Foreskin keratinocyte (primary cell): ENCODE measurements at places on chromosomes 12 and 14. TPM values are rescaled to one million over a fixed set of nuclear protein-coding genes. Genes with fewer than 3 reads are reported as not detected.

GRCh38 chr12:47120736-47121135 is 41.0 kb upstream of the AMIGO2 start:
- no peak for DNase-seq

DNA sequence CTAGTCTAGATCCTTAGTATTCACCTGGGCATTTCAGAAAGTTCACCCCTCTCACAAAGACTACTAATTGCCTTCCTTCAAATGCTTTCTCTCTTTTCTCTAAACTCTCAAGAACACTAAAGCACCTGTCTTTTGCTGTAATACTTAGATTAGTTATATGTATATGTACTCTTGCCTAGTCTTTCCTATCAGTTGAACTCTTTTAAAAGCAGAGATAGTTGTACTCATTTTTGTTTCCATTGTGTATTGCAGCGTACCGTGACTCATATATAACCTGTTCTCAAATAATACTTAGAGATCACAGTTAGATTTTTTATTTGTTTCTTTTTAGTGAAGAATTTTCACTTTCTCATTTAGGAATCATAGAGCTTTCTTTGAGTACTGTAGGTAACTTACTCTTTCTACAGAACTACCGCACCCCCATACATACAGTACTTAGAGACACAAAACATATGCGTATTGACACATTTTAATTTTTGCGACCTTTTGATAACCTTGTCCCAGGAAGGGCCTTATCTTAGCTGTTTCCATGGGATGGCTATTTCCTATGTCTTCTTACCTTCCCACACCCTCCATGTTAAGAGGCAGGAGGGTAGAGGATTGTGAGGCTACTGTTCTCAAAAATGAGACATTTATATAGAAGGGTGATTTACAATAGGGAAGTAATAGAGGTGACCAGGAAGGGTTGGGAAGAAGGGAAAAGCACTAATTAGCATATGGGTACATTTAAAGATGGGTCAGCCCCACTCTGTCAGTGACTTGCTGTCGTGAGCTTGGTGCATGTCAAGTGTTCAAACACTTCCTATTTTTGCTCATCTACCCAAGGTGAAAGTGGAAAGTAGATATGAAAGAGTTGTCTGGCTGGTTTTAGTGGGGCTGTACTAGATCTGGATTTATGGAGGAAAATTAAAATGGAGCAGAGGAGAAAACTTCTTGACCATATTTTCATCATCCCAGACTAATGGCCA is 74.3 kb downstream of the PLEKHA5 start:
- DNase-seq, result no peak

The CFAP251 gene
- polyA plus RNA-seq, result 40.7 and 48.0 TPM in 2 replicates

The TOMM20L gene
- not detected in 2 replicates for polyA plus RNA-seq

GRCh38 chr12:9781360-9781759 is 20.7 kb upstream of the CD69 start:
- no peak for DNase-seq

The MUCL1 gene
- 0.13 TPM in 1 of 2 replicates, not detected in the other for polyA plus RNA-seq

The ASB2 gene
- polyA plus RNA-seq, result 0.03 TPM in 1 of 2 replicates, not detected in the other

The BATF gene
- polyA plus RNA-seq, result not detected in 2 replicates

- no peak for DNase-seq
Observed at GRCh38 chr14:31320922-31321766, 99.2 kb downstream of the HEATR5A start.

DNA sequence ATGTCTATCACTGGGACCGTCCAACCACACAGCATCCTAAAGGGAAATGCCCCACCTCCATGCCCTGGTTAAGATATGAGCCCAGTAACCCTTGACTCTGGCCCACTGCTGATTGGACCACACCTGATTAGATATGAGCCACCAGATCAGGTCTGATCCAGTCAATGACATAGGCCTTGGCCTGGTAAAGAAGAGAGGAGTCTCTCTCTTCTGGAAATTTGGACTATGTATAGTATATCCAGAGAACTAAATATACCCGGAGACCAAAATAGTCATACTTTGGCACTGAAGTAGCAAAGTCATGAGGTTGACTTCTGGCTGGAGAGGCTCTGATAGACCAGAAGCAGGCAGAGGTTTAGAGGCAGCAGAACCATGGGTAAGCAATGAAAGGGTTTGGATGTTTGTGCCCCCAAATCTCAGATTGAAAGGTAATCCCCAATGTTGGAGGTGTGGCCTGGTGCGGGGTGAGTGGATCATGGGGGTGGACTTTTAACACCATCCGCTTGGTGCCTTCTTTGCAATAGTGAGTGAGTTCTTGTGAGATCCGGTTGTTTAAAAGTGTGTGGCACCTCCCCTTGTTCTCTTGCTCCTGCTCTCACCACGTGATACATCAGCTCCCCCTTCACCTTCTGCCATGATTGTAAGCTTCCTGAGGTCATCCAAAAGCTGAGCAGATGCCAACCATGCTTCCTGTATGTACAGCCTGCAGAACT is 68.4 kb downstream of the HSPB8 start:
- no peak for DNase-seq

GRCh38 chr14:22893706-22894105 is 10.7 kb downstream of the REM2 start:
- no peak for DNase-seq

The SYCP3 gene
- polyA plus RNA-seq, result 0.07 TPM in 1 of 2 replicates, not detected in the other

DNA sequence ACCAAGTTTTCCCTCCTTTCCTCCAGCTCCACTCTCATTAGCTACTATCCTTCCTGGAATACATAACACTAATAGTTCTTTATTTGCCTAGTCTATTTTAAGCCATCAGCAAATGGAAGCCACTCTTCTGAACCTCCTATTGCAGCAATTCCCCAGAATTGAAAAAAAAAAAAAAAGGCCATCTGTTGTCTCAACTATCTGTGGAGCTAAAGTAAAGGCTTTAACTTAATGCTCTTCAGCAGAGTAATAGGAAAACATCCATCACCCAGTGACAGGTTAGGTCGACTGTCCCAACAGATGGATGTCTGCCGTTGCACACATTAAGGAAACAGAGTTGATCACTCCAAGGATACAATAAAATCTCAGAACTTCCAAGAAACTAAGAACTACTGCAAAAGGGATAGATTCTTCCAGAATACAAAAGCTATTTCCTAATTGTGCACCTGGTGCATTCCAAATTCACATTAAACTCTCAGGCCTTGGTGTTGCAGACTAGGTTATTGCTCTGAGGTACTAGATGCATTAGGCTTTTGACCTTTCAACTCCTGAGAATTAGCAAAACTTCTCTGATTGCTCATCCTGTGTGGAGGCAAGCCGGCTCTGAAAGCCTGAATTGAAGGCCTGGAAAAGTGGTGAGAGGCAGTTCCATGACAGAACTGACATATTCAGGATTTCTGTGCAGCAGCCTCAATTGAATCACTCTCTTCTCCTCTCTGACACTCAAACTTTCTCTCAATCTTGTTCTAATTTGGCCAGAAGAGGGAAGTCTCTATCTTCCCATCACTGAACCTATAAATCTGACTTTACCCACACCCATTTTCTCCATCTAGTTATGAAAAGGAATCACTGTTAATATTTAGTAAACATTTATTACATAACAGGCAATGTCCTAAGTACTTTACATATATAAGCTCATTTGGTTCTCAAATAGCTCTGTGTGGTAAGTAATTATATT is 238.4 kb upstream of the HMGA2 start:
- no peak for DNase-seq

The SLC15A5 gene
- not detected in 2 replicates for polyA plus RNA-seq

DNA sequence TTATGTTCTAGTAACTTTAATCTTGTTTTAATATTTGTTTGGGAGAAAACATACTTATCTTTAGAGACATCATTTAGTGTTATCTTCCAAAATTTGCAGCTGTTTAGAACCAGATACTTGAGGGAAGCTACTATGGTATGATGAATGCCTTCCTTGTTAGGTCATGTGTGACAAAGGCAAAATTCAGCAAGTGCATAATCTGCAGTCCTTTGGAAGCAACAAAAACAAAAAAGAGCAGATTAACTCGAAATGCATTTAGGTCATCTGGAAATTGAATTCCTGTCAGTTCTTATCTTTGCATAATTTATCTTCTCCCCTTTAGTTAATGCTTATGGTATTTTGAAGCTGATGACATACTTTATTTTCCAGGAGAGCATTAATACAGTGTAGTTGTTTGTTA is 3.5 kb downstream of the FBXO34 start:
- DNase-seq, result peak; percentile 15

The SERPINA9 gene
- not detected in 2 replicates for polyA plus RNA-seq

DNA sequence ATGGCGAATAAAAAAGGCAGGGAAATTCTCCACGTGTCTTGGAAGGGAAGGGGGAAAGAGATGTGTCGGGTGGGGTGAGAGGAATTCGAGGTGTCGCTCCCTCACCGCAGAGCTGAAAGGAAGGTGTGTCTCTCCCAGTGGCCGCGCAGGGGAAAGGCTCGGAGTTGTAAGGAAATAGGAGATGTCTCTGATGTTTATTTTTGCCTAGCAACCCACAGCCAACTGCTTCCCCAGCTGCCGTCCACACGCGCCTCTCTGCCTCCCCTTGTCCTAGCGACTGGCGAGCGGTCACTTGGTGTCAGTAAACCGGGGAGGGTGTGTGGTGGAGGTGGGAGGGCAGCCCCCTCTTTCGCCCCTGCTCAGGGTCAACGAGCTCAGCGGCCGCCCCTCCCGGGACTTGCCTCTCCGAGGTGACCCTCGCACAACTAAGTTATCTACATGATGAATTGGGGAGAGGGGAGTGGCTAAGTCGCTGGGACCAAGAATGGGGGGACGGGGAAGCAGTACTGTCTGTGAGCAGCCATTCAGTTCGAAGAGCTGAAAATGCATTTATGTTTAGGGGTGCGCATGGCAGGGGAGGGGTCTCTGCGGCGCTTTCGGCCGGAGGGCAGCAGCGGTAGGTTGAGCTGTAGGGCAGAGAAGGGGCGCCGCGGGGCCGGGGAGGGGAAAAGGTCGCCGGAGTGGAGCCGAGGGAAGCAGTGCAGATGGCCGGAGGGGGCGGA is 585 bp upstream of the DYRK2 start:
- peak; percentile 85 for DNase-seq

DNA sequence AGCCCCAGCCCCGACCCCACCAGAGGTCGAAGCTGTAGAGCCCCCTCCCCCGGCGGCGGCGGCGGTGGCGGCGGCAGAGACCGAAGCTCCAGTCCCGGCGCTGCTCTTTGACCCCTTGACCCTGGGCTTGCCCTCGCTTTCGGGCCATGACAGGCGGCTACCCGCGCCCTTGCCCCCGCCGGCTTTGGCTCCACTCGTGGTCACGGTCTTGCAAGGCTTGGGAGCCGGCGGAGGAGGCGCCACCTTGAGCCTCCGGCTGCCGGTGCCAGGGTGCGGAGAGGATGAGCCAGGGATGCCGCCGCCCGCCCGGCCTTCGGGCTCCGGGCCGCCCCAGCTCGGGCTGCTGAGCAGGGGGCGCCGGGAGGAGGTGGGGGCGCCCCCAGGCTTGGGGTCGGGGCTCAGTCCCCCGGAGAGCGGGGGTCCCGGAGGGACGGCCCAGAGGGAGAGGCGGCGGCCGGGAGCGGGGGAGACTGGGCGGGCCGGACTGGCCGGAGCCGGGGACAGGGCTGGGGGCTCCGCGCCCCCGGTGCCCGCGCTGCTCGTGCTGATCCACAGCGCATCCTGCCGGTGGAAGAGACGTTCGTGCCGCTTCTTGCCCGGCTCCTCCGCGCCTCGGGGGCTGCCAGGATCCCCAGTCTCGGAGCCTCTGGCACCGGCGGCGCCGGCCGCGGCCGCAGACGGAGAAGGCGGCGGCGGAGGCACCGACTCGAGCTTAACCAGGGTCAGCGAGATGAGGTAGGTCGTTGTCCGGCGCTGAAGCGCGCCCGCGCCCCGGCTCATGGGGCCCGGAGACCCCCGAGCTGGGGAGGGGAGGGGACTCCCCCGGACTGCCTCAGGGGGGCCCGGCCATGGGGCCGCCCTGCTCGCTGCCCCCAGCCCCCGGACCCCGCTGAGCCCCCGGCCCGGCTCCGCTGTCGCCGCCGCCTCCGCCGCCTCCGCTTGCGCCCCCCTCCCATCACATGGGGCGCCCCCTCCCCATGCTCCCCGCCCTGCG is 778 bp downstream of the AGAP2 start:
- no peak for DNase-seq

GRCh38 chr12:120574106-120574505 is 7.1 kb downstream of the POP5 start:
- no peak for DNase-seq

The CMA1 gene
- polyA plus RNA-seq, result not detected in 2 replicates

The TMEM30B gene
- polyA plus RNA-seq, result 7.6 and 9.5 TPM in 2 replicates

The ATF1 gene
- 9.9 and 12.4 TPM in 2 replicates for polyA plus RNA-seq

- DNase-seq, result no peak
Observed at GRCh38 chr14:79693935-79694334, 517.4 kb downstream of the DIO2 start.

- no peak for DNase-seq
Observed at GRCh38 chr12:22536971-22537544, 7.3 kb downstream of the C2CD5 start.

The NDUFA12 gene
- polyA plus RNA-seq, result 239 and 240 TPM in 2 replicates

The CYP46A1 gene
- polyA plus RNA-seq, result 0.02 TPM in 1 of 2 replicates, not detected in the other
